ENCODE measurements at places on chromosomes 5 and 9.

GRCh38 chr5:142399891-142400290 lies 75.1 kb upstream of the SPRY4 start:
- DNase-seq = no peak
- H3K27ac ChIP-seq = no peak overlapping the region
- no peaks in the 10 kb centered on the region for H3K36me3 ChIP-seq

- H3K4me3 ChIP-seq = no peak overlapping the region
- no peaks in the 10 kb centered on the region for H3K4me1 ChIP-seq
- H3K27me3 ChIP-seq = peaks cover 35% of the 10 kb centered on the region
- DNase-seq = no peak
- no peak overlapping the region for H3K27ac ChIP-seq
Measured at GRCh38 chr5:137300411-137301240, 198.5 kb downstream of the SPOCK1 start.

- H3K4me1 ChIP-seq = no peaks in the 10 kb centered on the region
- no peak for DNase-seq
- H3K27ac ChIP-seq = no peak overlapping the region
- no peaks in the 10 kb centered on the region for H3K27me3 ChIP-seq
- no peak overlapping the region for H3K4me3 ChIP-seq
Measured at GRCh38 chr9:124932333-124932732, 8.6 kb downstream of the GOLGA1 start.

DNA sequence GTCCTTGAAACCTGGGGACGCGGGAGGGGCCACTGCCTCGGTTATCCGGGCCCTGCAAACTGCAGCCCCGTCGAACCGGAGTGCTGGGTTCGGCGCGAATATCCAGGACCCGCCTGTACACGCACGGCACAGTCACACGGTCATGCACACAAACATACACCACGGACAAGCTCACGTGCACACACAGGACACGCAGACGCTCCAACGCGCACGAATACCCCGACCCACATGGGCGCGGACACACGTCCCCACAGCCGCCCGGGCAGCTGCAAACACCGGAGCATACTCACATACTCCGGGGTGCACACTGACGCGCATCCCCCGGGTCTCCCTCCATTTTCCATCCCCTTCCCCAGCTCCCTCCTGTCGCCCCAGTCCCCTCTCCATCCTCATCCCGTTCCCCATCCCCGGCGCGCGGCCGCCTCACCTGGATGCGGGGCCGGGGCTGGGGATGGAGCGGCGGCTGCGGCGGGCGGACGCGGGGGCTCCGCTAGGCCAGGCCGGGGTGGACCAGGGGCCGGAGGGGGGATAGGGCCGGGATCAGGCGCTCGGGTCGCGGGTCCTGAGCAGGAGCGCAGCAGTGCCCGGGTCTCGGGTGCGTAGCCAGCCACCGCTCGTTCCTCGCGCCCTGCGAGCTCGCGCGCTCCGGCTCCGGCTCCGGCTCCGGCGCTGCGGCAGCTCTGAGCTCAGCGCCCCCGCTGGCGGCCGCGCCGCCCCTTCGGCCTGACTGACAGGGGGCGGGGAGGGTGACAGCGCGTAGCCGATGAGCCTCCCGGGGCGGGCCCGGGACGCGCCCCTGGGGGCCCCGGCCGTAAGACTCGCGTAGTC lies at the start of the genes EIF4E1B and SNCB:
Gene EIF4E1B, plus strand, starts transcription at position 823 of the 828 bp plus-strand sequence. CDS start 12,113 bp downstream, outside the sequence.
Gene SNCB, minus strand, starts transcription at position 682 of the 828 bp plus-strand sequence. CDS start 880 bp downstream, outside the sequence.
- H3K4me3 ChIP-seq = no peak within 1 kb of the TSS
- no peaks in the 10 kb centered on the region for H3K36me3 ChIP-seq
- peaks cover 5% of the 10 kb centered on the region for H3K27me3 ChIP-seq
- DNase-seq = no peak
- H3K4me1 ChIP-seq = peaks cover 18% of the 10 kb centered on the region

DNA sequence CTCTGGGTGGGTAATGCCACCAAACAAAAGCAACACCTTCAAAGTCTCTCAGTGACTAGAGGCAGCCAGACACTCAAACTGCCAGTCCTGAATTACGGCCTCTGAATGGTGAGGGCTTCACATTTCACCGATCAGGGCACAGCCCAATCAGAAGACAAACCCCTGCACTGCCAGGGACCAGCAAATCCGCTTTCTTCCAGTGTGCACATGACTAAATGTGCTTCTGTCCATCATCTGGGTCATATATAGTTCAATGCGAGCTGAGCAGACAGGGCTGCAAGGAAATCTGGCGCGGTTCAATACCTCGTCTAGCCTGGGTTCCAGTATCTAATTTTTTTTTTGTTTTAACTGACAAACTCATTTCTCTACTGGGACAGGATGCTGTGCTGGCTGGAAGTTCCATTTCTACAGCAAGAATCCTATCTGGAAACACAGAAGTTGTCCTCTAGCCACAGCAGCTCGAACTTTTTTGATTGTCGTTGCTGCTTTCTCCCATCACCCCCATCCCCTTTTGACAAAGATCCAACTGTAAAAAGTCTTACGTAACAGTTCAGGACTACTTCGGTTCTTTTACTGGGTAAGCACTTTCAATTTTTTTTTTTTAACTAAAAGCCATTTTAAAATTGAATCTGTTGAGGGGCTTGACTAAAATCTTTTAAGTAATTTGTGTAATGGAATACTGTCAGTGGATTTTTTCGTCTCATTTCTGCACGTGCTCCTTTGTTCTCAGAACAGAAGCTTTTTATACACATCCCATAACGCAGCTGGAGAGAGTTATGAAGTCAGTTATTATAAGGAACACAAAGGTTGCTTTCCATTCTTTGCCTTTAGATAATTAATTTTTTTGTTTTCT lies 112.7 kb downstream of the NR6A1 start:
- no peaks in the 10 kb centered on the region for H3K36me3 ChIP-seq
- DNase-seq = peak; percentile 93
- peak overlapping the region; percentile 53 for H3K4me3 ChIP-seq
